ENCODE measurements at places on chromosomes 2 and 18. TPM values are rescaled to one million over a fixed set of nuclear protein-coding genes. Genes with fewer than 3 reads are reported as not detected.
A peak's percentile ranks its signal among the peaks of the same experiment; 100 is the strongest.

Gene EIPR1
- 33.2 TPM for total RNA-seq

- peak; percentile 88 for ATAC-seq
These were observed 265.2 kb upstream of the SPHKAP start for GRCh38 chr2:228446734-228447133.

- ATAC-seq = peak; percentile 76
These were observed 993 bp downstream of the RBMS1 start for GRCh38 chr2:160492401-160493226.

Gene LOXL3
- 1.3 TPM for total RNA-seq

Gene PAX8
- total RNA-seq = 0.69 TPM

DNA sequence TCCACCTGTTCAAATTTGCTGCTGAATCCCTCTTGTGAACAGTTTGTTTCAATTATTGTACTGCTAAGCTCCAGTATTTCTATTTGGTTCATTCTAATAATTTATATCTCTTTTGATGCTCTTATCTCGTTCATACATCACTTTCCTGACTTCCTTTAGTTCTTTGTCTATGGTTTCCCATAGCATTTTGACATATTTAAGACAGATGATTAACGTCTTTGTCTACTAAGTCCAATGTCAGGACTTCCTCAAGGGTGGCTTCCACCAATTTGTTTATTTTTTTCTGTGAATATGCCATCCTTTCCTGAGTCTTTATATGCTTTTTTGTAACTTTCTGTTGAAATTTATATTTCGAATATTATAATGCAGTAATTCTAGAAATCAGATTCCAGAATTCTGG is 9.6 kb downstream of the PIGN start:
- ATAC-seq = no peak

- ATAC-seq = no peak
These were observed 38.9 kb downstream of the ZNF516 start for GRCh38 chr18:76456018-76456750.

Gene CCDC68
- total RNA-seq = not detected

- ATAC-seq = no peak
These were observed 494.4 kb downstream of the TMX3 start for GRCh38 chr18:68220458-68220857.

- ATAC-seq = no peak
These were observed 34.9 kb upstream of the CD302 start for GRCh38 chr2:159832858-159833257.

- ATAC-seq = no peak
These were observed 18.5 kb downstream of the CCDC88A start for GRCh38 chr2:55401124-55401523.

- ATAC-seq = no peak
These were observed 569.2 kb downstream of the METTL4 start for GRCh38 chr18:2002151-2002550.

Gene TANK
- total RNA-seq = 48.5 TPM

Gene TCF23
- 0.16 TPM for total RNA-seq

GRCh38 chr18:48136051-48136826 is 205.8 kb upstream of the SMAD2 start:
- peak; percentile 5 for ATAC-seq

Gene C2orf72
- 3.2 TPM for total RNA-seq

Gene PGAP1
- 10.8 TPM for total RNA-seq

DNA sequence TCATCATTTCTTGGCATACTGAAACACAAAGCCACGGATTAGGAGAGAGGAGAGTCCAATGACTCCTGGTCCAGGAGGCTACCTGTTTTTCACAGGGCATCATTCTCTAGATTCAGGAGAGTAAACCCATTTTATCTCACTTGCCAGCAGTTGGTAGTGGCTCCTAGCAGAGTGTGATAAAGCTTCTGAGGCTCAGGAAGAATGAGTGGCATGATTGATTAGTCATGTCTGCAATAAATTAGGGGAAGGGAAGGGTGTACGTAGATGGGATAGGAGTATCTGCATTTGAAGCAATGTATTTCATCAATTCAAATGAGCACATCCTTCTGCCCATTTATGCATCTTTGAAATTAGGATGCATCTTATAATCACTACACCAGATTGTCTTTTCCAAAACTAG is 31.1 kb upstream of the PNO1 start:
- no peak for ATAC-seq

- no peak for ATAC-seq
These were observed 29.1 kb upstream of the ASB18 start for GRCh38 chr2:236293241-236293810.

Gene BMP10
- total RNA-seq = 0.24 TPM

DNA sequence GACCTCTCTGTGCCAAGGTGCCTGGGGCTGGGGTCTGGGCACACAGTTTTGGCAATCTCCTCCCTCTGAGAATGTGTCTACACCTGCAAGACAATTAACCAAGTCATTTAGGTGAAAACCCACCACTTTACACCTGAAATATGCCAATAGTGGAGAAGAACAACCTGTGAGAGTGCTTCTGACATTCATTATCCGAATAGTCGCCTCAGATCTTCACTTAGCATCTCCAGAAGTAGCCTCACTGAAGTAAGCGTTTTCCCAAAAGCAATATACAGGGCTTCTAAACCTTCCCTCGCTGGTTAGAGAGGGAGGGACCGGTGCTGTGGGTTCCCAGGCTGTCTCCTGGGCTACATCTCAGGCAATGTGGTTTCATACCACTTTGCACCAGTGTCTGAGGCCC is 173.5 kb downstream of the DDX1 start:
- peak; percentile 74 for ATAC-seq

- peak; percentile 12 for ATAC-seq
These were observed 5.0 kb downstream of the SFTPB start for GRCh38 chr2:85662899-85663593.

DNA sequence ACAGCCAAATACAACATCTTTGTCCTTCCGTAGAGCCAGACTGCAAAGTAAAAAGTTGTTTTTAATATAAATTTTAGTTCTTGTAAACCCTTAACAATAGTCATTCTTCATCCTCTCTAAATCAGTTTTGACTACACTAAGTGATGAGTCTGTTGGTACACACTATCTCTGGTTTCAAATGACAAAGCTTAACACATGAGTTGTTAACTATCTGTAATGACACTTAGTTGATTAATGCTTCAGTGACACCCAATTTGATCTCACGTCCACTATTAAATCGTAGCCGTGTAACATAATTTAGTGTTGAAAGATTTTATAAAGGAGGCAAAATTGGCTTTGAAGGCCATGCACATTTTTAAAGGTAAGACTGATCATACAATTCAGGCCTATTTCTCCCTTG is 181.6 kb downstream of the ZNF521 start:
- no peak for ATAC-seq

DNA sequence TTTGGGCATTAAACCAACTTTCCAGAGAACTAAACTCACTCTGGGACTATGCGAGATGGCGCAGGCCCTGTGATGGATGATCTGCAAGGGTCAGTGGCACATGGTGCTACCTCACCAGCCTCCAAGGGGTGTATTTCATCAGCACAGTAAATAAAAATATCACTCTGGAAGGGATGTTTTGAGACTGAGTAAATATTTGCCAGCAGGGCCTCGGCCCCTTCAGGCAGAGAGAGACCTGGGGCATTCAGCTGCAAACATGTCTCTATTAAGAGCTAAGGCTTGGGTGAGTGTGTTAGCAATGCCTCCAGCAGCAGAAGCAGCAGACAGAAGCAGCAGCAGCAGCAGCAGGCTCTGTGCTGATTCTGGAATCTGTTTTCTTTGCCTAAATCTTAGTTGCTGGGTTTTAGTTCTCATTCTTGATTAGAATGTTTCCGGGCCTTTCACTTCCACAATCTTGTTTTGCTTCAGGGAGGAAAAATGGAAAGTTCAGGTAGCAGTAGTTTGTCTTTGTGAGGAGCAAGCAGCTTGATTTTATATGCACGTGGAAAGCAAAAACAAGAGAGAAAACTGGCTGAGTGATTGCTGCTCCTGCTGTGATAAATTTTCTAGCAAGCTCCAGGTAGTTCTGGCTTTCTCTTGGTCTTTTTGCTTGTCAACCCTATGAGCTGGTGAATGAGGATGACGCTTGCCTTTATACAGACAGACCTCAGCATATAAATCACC is 18.6 kb downstream of the ADCYAP1 start:
- peak; percentile 39 for ATAC-seq

- no peak for ATAC-seq
These were observed 33.4 kb downstream of the WDR43 start for GRCh38 chr2:28927878-28928277.

DNA sequence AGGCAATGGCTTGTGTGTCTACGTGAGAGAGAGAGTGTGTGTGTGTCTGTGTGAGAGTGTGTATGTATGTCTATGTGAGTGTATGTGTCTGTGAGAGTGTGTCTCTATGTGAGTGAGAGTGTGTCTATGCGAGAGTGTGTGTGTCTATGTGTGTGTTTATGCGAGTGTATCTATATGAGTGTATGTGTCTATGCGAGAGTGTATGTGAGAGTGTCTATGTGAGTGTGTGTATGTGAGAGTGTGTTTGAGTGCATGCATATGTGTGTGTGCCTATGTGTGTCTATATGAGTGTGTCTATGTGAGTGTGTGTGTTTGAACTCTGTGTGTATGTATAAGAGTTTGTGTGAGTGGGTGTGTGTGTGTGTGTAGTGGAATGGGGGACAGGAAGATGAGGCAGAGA is 9.8 kb upstream of the GNLY start:
- ATAC-seq = no peak

DNA sequence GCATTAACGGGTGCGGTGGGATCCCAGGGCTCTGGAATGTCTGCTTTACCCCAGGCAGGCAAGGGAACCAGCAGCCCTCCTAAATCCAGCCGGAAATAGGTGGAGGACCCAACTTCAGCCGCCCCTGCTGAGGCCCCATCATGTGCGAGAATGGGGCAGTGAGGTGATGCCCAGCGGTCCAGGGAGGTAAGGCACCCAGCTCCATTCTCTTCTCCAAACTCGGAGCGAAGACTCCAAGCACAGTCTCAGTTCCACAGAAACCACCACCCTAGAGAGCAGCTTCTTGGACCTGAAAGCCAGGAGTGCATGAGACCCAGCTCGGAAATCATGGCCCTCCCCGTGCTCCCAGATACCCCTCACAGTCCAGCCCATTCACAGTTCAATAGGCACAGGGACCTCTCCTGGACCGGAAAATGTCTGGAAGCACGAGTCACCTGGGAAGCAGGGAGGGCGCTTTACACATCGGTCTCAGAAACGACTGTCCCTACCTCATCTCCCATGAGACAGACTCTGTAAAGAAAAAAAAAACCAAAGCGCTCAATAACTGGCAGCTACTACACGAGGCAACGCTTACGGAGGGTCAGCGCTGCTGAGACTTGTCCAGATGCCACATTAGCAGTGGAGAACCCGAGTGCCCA is 2.0 kb downstream of the SDC1 start:
- ATAC-seq = no peak

- ATAC-seq = no peak
These were observed 58.5 kb upstream of the TMEM182 start for GRCh38 chr2:102703305-102703704.

Gene PLEK
- 1.3 TPM for total RNA-seq

GRCh38 chr2:149661844-149662243 is 74.3 kb upstream of the MMADHC start:
- ATAC-seq = no peak

Gene IL37
- not detected for total RNA-seq

GRCh38 chr2:10091182-10091888 is 11.1 kb upstream of the CYS1 start:
- ATAC-seq = peak; percentile 95

Gene BOLL
- not detected for total RNA-seq

Gene RPRD1A
- 58.1 TPM for total RNA-seq

DNA sequence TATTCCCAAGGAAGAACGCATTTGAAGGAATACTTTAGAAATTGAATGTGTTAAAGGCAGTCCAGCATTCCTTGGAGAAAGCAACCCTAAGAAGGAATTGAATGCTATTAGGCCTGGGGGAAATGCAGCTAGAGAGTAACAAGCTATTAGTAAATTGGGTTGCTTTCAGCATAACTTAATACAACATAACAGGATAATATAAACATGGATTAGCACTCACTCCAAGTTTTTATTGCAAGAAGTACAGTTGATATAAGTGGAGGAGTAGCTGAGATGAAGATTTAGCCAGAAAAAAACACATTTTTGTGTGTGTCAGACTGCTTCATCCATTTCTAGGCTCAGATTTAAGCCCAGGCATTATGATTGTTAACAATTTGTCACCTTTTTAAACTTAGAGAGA is 314.6 kb downstream of the MEIS1 start:
- ATAC-seq = no peak

Gene NEB
- total RNA-seq = 3.5 TPM

DNA sequence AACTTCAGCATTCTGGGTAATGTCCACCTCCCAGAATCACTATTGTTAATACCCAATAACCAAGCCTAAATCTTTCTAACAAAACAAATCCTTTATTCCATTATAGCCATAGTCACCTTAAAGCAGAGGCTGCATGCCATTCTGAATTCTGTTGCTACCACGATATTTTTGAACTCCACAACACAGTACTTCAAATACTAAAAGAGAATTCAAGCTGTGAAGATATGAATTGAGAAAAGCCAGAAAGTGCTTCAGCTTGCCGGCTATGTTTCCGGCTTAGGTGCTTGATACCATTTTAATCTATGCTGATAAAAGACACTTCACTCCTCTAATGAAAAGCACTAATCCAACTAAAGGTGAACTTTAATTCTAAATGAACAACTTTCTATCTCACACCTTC is 41.3 kb downstream of the GAREM1 start:
- ATAC-seq = no peak

DNA sequence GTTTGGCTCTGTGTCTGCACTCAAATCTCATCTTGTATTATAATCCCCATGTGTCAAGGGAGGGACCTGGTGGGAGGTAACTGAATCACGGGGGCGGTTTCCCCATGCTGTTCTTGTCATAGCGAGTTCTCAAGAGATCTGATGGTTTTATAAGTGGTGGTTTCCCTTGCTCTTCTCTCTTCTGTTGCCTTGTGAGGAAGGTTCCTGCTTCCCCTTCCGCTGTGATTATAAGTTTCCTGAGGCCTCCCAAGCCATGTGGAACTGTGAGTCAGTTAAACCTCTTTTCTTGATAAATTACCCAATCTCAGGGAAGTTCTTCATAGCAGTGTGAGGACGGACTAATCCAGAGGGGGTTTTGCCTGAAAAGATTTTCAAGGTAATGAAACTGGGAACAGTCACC is 245.4 kb downstream of the GALR1 start:
- no peak for ATAC-seq

Gene CCDC74B
- 13.4 TPM for total RNA-seq

GRCh38 chr2:74772046-74772445 is 61.9 kb upstream of the HK2 start:
- no peak for ATAC-seq

DNA sequence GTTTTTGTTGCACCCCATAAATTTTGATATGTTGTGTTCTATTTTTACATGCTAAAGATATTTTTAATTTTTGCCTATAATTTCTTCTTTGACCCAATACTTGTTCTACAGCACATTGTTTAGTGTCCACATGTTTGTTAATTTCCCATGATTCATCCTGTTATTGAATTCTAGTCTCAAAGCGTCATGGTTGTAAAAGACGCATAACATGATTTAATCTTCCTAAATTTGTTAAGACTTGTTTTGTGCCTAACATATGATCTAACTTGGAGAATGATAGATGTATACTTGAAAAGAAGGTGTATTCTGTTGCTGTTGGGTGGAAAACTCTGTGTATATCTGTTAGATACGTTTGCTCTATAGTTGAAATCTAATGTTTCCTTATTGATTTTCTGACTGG is 27.1 kb upstream of the SULT1C3 start:
- no peak for ATAC-seq

Gene FECH
- total RNA-seq = 8.1 TPM

- ATAC-seq = peak; percentile 86
These were observed 61.3 kb downstream of the LONRF2 start for GRCh38 chr2:100260712-100261620.

Measured in motor neuron (in vitro differentiated cells).